ENCODE measurements at places on chromosomes 1 and 21.

DNA sequence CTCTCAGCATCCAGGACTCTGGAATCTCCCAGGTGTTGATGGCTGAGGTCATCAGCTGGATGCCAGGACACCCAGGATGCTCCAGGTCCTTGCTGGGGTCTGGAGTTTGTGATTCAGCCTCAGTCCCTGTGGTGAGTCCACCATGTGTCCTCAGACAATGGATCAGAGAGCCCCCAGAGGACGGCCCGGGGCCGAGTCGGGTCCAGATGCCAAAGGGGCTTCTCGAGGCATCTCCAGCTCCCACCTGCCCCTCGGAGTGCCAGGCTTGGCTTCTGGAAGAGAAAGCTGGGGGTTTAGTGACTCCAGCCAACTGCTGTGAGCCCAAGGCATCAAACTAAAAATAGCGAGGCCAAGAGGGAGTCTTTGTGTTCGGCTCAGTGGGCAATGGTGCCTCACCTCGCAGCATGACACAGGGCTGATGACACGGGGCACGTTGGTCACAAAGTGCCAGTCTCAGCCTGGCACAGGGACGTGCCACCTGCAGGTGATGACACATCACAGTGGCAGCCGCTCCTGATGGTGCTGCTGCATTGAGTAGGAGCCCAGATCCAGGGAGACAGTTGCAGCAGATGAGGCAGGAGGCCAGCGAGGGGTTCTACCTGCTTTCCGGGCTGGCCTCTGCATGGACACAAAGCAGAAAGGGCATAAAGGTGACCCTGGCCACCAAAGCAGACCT lies 10.6 kb downstream of the PDE9A start:
- no peak for DNase-seq

- DNase-seq: no peak
Measured at GRCh38 chr1:87202922-87203655, 125.6 kb upstream of the LMO4 start.

DNA sequence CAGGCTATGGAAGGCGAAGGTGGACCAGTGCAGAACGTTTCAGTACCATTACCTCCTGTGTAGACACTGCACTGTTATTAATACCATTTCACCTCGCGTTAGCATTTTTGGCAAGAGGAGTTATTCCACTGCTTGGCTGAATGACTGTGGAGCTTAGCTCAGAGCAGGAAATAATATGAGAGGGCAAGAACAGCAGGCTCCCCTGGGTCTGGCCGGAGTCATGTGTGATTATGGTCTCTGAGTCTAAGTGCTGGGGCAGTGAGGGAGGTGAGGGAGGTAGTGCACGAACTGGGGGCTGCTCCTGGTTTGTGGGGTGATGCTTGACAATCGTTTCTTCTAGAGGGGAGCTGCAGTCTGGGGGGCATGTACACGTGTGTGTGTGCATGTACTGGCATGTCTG lies 82.9 kb downstream of the MDM4 start:
- no peak for DNase-seq

GRCh38 chr21:18289876-18290275 lies 45.2 kb downstream of the CHODL start:
- DNase-seq: no peak

- DNase-seq: no peak
Measured at GRCh38 chr1:4089421-4090175, 189.5 kb upstream of the C1orf174 start.

DNA sequence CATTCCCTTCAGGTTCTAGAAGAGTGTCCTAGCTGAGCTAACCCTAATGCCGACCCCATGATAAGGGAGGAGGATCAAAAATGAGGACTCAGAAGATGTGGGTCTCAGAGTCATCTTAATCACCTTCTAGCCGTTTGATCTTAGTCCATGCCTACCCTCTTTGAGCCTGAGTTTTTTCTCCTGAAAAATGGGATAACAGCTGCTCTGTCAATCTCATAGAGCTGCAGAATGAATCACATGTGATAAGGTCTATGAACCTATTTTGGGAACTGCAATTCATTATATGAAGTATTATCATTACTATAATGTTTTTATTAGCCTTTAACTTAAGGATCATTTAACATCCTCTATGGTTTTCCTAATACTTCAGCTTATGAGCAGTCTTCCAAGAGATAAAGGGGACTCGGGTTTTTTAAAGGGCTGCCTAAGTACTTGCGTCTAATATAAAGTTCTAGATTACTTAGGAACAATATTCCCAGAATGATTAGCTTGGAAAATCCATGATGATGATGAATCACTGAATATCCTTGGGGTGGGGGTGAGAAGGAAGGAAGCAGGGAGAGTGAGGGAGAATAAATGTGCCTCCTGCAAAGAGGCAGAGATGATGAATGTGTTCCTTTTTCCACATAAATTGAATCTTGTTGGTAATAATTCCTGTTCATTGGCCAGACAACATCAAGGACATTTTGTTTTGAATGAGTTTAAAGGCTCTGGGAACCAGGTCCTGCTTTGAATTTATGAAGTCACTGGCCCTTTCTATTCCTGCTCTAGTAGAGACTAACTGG lies 66.8 kb downstream of the COLGALT2 start:
- DNase-seq: no peak

GRCh38 chr1:166915042-166915441 lies 39.0 kb upstream of the TADA1 start:
- DNase-seq: no peak

DNA sequence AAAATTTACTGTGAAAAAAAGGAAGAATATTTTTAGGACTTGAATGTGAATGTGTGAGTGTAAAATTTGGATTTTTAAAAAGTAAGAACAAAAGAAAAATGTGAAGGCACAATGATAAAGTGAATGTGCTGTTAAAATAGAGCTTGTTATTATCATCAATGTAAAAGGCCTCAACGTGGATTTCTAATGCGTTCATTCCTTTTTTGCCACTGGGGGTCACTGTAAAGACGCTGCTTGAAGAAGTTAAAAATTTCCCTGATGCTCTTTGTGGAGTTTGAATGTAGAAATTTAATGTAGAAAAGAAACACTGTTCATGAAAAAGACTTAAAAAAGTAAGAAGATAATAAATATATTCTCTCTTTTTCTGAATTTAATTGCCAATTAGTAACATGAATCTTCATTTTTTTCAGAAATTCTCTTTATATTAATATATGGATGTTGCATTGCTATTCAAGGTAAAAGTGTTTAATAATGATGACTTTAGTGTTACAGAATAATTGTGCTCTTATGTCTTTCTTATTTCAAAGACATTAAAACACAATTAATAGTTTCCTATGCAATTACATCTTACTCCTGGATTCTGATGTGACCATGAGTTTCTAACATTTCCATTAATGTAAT lies 161.5 kb downstream of the DNM3 start:
- no peak for DNase-seq

DNA sequence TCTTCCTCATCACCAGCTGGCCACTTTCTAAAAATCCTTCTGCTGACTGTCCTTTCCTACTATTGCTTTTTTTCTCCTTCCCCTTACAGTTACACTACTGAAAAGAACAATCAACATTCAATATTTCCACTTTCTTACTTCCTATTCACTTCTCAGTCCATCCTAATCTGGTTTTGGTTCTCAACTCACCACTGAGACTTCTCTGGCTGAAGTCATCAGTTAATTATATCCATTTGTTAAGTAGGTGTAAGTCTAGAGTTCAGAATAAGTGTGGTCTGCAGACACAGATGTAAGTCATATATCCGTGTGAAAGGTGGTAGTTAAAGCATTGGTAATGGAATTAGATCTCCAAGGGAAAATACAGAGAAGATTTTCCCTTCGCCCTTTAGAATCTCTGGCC lies 21.4 kb downstream of the PEA15 start:
- no peak for DNase-seq

- DNase-seq: no peak
Measured at GRCh38 chr21:16279731-16280581, 550.2 kb downstream of the USP25 start.

GRCh38 chr1:172041102-172041501 lies 199.8 kb downstream of the DNM3 start:
- no peak for DNase-seq

- no peak for DNase-seq
Measured at GRCh38 chr1:11703357-11704193, 12.1 kb downstream of the DRAXIN start.

DNA sequence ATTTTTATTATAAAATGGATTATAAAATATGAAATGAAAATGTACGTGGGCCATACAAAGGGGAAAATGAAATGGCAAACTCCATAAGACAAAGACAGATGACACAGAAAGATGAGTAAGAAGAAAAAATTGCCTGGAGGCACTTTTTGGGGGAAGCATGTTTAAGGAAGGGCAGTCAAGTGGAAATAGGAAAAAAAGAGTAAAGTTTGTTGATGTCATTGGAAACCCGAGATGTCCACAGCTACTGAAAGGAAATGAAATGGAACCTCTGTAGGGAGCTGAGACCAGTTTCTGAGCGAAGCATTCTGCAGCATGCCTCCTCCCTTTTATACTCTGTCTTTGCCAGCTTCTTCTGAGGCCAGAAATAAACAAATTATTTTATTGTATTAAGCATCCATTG lies 203.4 kb upstream of the UBE2U start:
- no peak for DNase-seq

GRCh38 chr1:167554028-167554779 lies 642 bp upstream of the CREG1 start:
- DNase-seq: no peak

- no peak for DNase-seq
Measured at GRCh38 chr21:15667819-15668218, 62.0 kb upstream of the USP25 start.

- no peak for DNase-seq
Measured at GRCh38 chr1:63921359-63921758, 147.5 kb downstream of the ROR1 start.

GRCh38 chr21:42097860-42098454 lies 26.8 kb downstream of the UMODL1 start:
- DNase-seq: no peak

GRCh38 chr1:166432655-166433054 lies 265.9 kb upstream of the FAM78B start:
- DNase-seq: no peak

DNA sequence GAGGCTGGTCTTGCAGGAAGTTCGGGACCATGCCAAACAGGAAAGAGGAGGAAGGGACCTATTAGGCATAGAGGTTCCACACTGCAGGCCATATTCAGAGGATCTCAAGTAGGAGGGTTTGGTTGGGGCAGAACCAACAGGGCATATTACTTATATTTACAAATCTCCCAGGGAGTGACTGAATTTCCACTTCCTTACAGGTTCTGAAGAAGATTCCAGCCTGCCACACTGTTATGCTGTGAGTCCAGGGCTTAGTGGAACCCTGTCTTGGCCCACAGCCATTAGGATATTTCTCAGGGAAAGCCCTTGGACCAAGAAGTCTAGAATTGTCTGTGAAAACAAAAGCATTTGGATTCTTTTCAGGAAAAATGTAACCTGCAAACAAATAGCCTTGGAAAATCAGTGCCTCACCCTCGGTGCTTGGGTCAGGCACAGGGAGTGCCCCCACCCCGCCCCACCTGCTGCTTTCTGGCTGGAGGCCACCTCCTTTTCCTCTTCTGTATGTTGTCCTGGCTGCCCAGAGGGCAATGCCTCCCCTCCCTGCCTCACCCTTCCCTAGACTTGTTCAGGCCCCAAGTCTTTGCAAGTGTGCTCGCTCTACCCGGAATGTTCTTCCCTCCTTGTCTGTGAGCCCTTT lies 41.0 kb upstream of the JUN start:
- no peak for DNase-seq

DNA sequence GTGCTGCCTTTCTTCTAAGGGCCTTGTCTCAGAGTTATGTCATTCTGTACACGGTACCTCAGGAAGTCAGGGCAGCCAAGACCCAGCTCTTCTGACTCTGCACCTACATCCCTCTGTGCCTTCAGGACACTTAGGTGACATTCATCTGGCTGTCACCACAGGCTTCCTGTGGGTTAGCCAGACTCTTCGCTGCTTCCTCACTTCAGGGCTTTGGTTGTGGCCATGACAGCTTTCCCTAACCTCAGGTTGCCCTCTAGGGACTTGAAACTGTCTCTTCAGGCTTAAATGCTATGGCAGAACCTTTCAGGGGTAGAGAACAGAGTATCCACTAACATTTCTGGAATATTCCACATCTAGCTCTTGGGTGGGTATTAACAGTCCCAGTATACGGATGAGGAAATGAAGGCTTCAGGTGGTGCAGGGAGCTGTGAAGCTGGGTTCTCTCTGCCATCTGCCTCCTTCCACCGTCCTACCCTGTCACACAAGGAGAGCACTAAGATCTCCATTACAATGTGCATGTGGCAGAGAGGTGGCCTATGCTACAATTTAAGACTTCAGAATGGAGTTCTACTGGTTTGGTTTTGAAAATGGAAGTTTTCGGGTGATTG lies 9.9 kb downstream of the TSSK3 start:
- no peak for DNase-seq

GRCh38 chr1:57404884-57405283 lies 19.0 kb downstream of the DAB1 start:
- DNase-seq: no peak

- DNase-seq: no peak
Measured at GRCh38 chr1:242670019-242670418, 145.5 kb upstream of the PLD5 start.
